ENCODE measurements at places on chromosomes 7 and 10.

DNA sequence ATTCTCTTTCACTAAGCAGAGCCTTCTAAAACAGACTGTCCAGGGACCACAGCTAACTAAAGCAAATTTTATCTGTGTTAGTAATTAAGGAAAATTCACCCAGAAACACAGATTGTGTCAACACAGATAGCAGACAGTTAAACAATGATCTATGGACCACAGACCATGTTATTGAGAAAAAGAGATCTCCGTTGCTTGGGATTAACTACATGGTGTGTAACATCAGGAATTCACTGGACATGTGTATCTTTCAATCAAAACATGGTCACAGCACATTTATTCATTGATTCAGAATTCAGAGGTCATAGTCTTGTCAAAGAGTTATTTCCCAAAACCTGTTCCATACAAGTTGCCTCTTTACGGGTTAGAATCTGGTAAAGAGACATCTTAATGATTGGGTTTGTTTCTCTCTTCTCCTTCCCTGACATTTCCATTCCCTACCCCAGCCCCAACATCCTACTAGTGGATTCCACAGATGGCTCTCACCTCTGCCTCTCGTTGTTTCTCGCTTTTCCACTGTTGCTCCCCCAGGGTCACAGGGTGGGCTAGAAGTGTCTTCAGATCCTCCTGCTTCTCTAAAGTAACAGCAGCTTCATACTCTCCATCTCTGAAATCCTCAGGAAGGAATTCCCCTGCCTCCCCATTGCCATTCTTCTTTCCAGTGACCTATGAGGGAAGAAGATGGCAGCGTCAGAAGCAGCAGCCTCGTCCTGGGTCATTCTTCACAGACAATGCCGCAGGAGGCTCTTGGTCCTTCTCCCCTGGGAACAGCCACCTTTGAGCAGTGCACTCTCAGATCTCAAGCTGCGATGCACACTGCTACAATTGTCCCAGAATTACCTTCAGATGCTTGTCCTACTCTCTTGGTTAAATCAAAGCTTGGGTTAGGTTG is 958 bp downstream of the ANKRD1 start:
- H3K4me1 ChIP-seq = no peaks in the 10 kb centered on the region
- H3K27me3 ChIP-seq = no peaks in the 10 kb centered on the region

DNA sequence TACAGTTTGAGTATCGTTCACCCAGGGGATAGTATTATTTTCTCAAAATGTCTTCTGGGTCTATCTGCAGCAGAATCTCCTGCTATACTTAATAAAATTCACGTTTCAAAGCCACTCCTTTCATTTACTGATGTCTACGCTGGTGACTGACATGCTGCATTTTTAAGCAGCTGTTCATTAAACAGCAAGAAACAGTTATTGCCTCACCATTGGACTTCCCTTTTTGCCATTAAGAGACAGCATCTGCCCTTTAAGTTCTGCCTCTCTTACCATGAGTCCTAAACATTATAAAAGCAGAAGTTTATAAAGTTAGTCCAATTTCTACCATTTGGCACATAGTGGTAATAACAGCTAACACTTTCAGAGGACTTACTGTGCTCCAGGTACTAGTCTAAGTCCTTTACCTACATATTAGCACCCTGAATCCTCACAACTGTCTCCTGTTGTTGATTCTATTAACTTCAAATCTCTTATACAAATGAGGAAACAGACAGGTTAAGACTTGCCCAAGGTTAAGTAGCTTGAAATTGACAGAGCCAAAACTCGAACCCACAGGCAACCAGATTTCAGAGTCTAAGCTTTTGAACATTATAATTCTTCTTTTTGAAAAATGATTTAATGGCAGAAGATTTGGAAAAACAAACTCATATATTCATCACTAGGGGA is 169.5 kb downstream of the SNX13 start:
- H3K4me1 ChIP-seq = no peaks in the 10 kb centered on the region
- no peaks in the 10 kb centered on the region for H3K27me3 ChIP-seq
- no peak overlapping the region for H3K4me3 ChIP-seq
- H3K27ac ChIP-seq = no peak overlapping the region
- no peaks in the 10 kb centered on the region for H3K36me3 ChIP-seq
- no peak for DNase-seq

DNA sequence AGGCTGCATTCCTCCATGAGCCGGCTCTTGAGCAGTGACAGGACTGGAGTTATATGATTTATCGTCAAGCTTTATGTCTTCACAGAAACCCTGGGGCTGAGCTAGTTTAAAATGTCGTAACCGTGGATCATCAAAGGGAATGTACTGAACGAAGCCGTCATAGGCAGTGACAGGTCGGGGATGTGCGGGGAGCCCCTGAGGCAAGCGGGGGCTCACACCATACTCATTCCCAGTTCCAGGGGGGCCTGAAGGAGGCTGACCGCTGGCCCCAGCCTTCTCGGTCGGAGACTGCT is 30.7 kb downstream of the JCAD start:
- no peak for DNase-seq
- no peaks in the 10 kb centered on the region for H3K36me3 ChIP-seq
- no peaks in the 10 kb centered on the region for H3K4me1 ChIP-seq
- H3K27me3 ChIP-seq = no peaks in the 10 kb centered on the region
- H3K4me3 ChIP-seq = no peak overlapping the region

GRCh38 chr10:16559236-16559773 is 37.6 kb upstream of the C1QL3 start:
- H3K4me1 ChIP-seq = no peaks in the 10 kb centered on the region
- H3K27ac ChIP-seq = no peak overlapping the region
- no peak for DNase-seq
- H3K36me3 ChIP-seq = no peaks in the 10 kb centered on the region

DNA sequence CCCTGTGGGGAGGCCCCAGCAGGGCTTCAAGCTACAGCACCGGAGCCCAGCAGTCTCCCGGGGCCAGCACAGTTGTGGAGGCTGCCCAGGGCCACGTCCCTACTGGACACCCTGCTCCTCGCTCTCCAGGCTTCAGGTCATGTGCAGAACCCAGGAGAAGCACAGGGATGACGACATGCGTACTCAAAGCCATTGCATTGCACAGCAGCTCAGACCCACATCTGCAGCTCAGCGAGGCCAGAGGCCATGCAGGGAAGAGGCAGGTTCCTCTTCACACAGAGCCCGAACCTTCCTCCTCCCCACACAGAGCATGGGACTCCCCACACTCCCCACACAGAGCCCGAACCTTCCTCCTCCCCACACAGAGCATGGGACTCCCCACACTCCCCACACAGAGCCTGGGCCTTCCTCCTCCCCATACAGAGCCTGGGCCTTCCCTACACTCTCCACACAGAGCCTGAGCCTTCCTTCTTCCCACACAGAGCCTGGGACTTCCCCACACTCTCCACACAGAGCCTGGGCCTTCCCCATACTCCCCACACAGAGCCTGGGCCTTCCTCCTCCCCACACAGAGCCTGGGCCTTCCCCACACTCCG is 12.3 kb downstream of the CFAP46 start:
- no peaks in the 10 kb centered on the region for H3K4me1 ChIP-seq
- no peaks in the 10 kb centered on the region for H3K36me3 ChIP-seq
- H3K4me3 ChIP-seq = no peak overlapping the region
- H3K27me3 ChIP-seq = no peaks in the 10 kb centered on the region
- no peak overlapping the region for H3K27ac ChIP-seq

- no peak overlapping the region for H3K27ac ChIP-seq
- DNase-seq = no peak
- no peaks in the 10 kb centered on the region for H3K4me1 ChIP-seq
- H3K27me3 ChIP-seq = no peaks in the 10 kb centered on the region
These were observed 18.8 kb downstream of the TMEM196 start for GRCh38 chr7:19754521-19755116.

GRCh38 chr10:49650724-49651034 is 28.8 kb upstream of the C10orf53 start:
- no peak overlapping the region for H3K27ac ChIP-seq
- no peaks in the 10 kb centered on the region for H3K27me3 ChIP-seq
- H3K4me3 ChIP-seq = no peak overlapping the region
- no peak for DNase-seq
- H3K4me1 ChIP-seq = no peaks in the 10 kb centered on the region

DNA sequence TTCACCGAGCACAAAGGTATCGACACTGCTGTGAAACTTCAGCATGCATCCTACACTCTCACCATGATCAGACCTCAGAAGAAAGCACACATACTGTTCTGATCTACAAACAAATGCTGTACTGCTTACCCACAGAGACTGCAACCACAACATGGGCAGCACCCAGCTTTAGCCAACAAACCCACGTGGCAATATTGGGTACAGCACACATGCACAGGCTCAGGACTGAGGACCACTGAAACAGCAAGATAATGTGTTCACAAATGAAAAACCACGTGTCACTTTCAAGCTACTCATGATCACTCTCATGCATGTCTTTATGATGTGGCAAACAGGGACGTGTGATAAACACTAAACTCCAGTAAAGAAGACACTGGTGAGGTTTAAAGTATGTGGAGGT is 119.3 kb upstream of the PTN start:
- no peak overlapping the region for H3K4me3 ChIP-seq
- no peaks in the 10 kb centered on the region for H3K27me3 ChIP-seq
- H3K36me3 ChIP-seq = no peaks in the 10 kb centered on the region
- peak overlapping the region; percentile 73 for H3K27ac ChIP-seq

GRCh38 chr7:25288556-25289307 is 60.4 kb upstream of the NPVF start:
- H3K36me3 ChIP-seq = no peaks in the 10 kb centered on the region
- no peak overlapping the region for H3K27ac ChIP-seq
- H3K27me3 ChIP-seq = no peaks in the 10 kb centered on the region
- no peak for DNase-seq

GRCh38 chr10:21270976-21271375 is 254.5 kb downstream of the SKIDA1 start:
- no peaks in the 10 kb centered on the region for H3K27me3 ChIP-seq
- H3K4me3 ChIP-seq = no peak overlapping the region
- DNase-seq = no peak
- H3K36me3 ChIP-seq = no peaks in the 10 kb centered on the region

- no peak overlapping the region for H3K4me3 ChIP-seq
- no peak overlapping the region for H3K27ac ChIP-seq
These were observed 7.8 kb downstream of the UBE2D4 start for GRCh38 chr7:43933902-43934560.
